NCI-H1092 (cell line): ENCODE measurements at places on chromosomes 4 and X.

- DNase-seq, result no peak
Measured at GRCh38 chrX:132561483-132561882, 72.6 kb upstream of the MBNL3 start.

GRCh38 chr4:119233750-119234149 is 21.2 kb downstream of the USP53 start:
- DNase-seq, result no peak

DNA sequence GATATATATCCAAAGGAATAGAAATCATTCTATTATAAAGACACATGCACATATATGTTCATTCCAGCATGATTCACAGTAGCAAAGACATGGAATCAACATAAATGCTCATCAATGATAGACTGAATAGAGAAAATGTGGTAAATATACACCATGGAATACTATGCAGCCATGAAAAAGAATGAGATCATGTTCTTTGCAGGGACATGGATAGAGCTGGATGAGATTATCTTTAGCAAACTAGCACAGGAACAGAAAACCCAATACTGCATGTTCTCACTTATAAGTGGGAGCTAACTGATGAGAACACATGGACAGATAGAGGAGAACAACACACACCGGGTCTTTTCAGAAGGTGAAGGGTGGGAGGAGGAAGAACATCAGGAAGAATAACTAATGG is 1318.6 kb downstream of the PCDH19 start:
- DNase-seq, result no peak

DNA sequence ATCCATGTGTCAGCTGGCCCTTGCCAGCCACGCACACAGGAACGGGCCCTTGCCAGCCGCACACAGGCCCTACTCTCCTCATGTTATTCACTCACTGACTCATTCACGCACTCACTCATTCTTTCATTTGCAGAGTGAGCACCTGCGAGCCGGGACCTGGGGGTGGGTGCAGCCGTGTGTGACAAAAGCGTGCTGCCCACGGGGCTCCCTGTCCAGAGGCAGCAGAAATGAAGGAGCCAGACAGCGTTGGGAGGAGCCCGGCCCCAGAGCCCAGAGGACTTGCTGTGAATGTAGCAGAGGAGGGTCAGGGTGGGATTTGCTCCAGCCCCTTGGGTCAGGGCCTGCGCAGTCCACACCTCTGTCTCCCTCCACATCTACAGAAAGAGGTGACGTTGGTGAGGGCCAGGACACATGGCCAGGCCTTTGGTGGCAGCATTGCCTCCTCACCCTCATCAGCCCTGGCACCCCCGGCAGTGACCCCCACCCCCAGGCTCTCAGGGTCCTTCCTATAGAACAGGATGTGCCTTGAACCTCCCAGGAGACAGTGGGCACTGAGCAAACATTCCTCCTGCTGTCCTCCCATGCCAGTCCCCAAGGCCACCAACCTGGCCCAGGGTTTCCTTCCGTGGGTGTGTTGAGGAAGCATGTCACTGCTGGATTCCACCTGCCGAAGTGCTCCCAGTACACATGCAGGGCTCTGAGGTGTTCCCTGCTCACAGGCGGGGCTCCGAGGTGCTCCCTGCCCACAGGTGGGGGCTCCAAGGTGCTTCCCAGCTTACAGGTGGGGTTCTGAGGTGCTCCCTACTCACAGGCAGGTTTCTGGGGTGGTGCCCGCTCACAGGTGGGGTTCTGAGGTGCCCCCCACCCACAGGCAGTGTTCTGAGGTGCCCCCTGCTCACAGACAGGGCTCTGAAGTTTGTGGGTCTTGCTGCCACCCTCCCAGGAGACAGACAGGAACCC is 105.7 kb downstream of the HMX1 start:
- no peak for DNase-seq

GRCh38 chr4:33060674-33061542 is 2340.7 kb downstream of the PCDH7 start:
- peak; percentile 4 for DNase-seq
